ENCODE measurements at places on chromosomes 7 and 10. TPM values are rescaled to one million over a fixed set of nuclear protein-coding genes. Genes with fewer than 3 reads are reported as not detected.

- no peak for DNase-seq
Measured at GRCh38 chr7:55524558-55525310, 47.6 kb downstream of the VOPP1 start.

GIMAP8 gene
- total RNA-seq: under 0.01 TPM

DNA sequence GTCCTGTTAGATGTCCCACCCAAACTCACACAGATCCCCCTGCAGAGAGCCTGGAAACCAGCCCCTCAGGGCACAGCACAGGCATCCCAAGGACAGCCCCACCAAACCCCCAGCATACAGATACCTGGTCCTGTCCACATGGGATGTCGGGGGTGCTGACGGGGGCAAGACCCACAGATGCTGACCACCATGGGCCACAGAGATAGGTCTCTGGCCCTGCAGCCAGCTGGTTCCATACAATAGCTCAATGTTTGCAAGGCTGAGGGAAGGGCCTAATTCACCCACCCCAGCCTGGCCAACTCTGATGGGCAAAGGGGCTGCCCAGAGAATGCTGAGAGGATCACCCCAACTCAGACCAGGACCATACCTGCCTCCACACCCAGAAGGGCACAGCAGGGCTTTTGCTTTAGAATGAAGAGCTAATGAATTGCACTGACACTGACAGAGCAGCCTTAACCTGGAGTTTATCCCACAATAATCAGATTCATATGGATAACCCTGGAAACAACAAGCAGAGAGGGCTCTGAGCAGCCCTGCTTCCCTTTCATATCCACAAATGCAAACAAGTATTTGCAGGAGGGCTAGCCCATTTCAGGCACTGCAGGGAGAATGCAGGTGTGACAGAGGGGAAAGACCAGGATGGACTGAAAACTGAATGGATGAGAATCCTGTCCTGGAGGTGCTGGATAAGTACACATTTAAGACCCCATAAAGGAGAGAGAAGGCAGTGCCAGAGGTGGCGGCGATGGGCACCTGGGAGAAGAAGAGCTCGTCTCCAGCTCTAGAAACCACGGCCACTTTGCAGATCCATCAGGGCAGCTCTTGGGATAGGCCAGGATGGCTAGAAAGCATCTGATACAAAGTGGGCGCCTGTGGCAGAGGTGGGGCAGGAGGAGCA, 126.7 kb downstream of the TNS3 start:
- DNase-seq: no peak

KCP gene
- not detected for total RNA-seq

- DNase-seq: no peak
Measured at GRCh38 chr10:131930586-131931330, 29.9 kb downstream of the PPP2R2D start.

Measured in fibroblast of villous mesenchyme (primary cell).